ENCODE measurements at places on chromosomes 7 and 10. TPM values are rescaled to one million over a fixed set of nuclear protein-coding genes. Genes with fewer than 3 reads are reported as not detected.

The CALHM3 gene
- 0.31 TPM for total RNA-seq

The IFIT1B gene
- total RNA-seq = not detected

The PAPOLB gene
- total RNA-seq = not detected

The RBAK gene
- 7.8 TPM for total RNA-seq

The GIMAP4 gene
- total RNA-seq = not detected

The SLC26A3 gene
- not detected for total RNA-seq

The SFTPA2 gene
- not detected for total RNA-seq

The VPS41 gene
- 26.1 TPM for total RNA-seq

The DMBT1 gene
- 0.13 TPM for total RNA-seq

The OR6V1 gene
- not detected for total RNA-seq

The RADIL gene
- 2.3 TPM for total RNA-seq

All from A549 treated with ZK216348 at 1 μM for 4 hours (cell line).